ENCODE measurements at places on chromosomes 13 and 19.

DNA sequence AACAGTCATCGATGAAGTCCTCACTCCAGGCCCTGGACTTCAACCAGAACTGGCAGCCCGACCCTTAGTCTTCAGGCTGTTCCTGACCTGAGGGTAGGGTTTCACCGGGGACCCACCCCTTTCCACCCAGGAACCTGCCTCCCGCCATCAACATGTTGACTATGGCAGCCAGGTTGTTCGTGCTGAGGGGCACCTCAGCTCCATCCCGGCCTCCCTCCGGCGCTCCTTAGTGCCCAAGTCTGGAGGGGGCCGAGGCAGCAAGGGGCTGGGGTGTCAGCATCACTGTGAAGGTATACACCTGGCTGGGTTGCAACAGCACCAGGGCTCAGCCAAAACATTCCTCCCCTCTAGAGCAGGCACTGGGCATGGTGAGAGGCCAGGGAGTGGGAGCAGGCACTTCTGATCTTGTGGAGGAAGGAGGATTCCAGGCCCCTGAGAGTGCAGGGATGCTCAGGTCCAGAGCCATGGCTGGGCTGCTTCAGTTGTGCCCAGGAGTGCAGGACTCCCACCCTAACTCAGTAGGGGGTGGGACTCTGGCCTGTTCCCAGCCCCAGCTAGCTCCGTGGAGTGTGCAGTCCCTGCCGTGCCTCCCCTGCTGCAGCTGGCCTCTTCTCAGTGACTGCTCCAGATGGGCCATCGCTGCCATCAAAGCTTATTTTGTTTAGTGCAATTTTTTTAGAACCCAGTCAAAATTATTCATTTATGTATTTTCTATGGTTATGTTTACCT lies 1445.9 kb downstream of the PCDH9 start:
- DNase-seq, result no peak

- DNase-seq, result no peak
These were observed 1186.3 kb downstream of the UQCRFS1 start for GRCh38 chr19:28026636-28027035.

DNA sequence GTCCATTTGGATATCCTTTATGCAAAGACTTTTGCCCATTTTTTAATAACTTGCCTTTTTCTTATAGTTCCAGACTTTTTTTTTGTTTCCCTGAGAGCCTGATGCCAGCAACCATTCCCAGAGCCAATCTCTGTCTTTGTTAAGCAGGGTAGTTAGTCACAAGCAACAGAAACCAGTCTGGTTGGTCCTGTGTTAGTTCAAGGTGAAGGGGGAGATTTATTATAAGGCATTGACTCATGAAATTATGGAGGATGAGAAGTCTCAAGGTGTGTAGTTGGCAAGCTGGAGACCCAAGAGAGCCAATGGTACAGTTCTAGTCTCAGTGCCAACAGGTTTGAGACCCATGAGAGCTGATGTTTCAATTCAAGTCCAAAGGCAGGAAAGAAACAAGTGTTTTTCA lies 33.0 kb downstream of the GPR12 start:
- no peak for DNase-seq

DNA sequence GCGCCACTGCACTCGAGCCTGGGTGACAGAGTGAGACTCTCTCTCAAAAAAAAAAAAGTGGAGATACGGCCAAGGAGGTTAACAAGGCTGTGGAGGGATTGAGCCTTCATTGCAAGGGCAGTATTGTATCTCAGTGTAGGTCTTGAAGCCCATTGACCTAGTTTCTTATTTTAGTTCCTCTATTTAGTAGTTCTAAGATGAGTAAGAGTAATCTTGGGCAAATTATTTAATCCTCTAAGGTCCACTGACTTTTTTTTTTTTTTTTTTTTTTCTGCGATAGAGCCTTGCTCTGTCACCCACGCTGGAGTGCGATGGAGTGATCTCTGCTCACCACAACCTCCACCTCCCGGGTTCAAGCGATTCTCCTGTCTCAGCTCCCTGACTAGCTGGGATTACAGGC lies 14.3 kb upstream of the ILF3 start:
- no peak for DNase-seq

- no peak for DNase-seq
These were observed 463.4 kb downstream of the DIAPH3 start for GRCh38 chr13:59700281-59700680.

- no peak for DNase-seq
These were observed 145.6 kb upstream of the KLHL1 start for GRCh38 chr13:70253834-70254233.

DNA sequence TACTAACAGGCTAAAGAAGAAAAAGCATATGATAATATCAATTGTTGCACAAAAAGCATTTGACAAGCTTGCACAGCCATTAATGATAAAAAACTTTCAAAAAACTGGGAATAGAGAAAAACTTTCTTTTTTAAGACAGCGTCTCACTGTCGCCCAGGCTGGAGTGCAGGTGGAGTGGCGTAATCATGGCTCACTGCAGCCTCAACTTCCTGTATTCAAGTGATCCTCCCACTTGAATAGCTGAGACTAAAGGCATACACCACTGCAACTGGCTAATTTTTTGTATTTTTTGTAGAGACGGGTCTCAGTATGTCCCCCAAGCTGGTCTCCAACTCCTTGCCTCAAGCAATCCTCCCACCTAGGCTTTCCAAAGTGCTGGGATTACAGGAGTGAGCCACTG lies 382.8 kb downstream of the TSHZ3 start:
- DNase-seq, result no peak

DNA sequence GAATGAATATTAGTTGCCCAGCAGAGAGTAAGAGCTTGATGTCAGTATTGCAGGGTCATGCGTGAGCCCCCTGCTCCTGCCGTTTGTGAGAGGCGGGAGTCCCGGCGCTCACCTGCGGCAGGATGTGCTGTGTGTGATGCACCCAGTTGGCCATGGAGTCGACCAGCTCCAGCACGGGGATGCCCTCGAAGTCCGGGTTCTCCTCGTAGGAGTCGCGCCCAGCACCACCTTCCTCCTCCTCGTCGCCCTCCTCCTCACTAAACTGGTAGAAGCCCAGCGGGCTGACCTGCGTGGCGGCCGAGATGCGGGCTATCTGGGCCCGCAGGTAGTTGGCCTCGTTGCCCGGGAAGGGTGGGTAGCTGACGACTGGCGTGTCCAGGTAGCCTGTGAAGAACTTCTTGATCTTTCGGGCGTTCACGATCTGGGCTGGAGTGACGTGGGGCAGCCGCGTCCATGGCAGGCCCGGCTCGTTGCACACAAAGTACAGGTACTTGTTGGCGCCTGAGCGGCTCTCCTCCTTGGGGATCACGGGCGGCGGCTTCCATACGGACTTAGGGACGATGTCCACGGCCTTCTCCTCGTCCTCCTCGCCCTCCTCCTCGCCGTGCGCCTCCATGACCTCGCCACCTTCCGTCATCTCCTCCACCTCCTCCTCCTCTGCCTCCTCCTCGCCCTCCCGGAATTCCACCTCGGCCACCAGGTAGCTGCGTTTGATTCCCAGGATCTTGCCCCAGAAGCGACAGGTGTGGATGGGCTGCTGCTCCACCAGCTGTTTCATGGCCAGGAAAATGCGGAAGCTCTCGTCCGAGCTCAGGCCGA lies 10.8 kb downstream of the RSPH6A start:
- no peak for DNase-seq

GRCh38 chr19:38265213-38265861 lies 964 bp downstream of the SPINT2 start:
- no peak for DNase-seq

DNA sequence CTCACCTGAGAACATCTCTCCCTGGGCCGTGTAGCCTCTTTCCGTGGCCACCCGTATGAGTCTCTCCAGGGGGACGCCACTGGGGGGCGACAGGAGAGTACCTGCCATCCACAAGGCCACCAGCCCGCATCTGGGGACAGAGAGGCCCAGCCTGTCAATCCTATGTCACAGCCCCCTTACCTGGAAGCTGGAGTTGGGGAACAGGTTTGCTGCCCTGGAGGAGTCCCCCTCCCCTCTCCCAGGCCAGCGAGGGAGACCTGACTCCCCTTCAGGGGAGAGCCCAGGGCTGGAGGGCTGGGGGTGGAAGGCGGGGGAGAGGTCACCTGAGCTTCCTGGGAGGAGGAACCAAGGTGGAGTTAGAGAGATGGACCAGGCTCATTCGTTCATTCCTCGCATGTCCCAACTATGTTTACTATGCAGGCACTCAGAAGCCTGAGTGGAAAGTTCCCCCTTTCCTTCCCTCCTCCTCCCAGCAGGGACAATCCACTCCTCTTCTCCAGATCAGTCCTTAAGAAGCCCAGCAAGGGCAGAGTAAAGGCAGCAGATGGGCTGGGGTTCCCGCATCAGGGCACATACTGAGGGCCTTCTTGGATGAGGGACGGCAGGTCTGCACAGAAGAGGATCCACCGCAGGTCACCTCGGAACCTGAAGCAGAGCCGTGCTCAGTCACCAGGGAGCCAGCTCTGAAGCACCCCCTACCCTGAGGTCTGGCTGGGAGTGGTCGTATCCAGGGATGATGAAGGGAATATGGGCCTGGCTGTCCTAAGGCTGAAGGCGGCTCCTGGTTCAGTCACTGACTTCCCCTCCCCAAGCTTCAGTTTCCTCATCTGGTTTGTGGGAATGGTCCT lies 5.5 kb downstream of the ACTMAP start:
- DNase-seq, result no peak

DNA sequence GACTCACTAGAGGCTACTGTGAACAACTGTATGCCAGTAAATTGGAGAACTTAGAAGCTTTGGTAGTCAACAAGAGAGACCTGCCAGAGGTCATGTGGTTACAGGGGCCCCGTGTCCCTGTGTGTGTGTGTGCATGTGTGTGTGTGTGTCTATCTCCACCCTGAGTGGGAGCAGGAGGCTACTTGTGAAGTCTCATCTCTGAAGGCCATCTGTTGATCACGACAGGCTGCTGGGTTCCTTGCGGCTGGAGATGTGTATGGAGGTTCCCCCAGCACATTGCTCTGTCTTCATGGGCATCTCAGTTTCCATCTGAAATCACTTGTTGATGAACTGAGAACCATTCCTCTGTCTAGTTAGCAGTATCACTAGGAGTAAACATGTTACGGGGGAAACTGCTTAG lies 58.2 kb upstream of the TEX29 start:
- no peak for DNase-seq

- no peak for DNase-seq
These were observed 3.8 kb downstream of the ELAVL1 start for GRCh38 chr19:8001651-8001994.

GRCh38 chr19:2969104-2969504 lies 8.3 kb upstream of the TLE6 start:
- no peak for DNase-seq

- no peak for DNase-seq
These were observed 35.6 kb upstream of the ZNF599 start for GRCh38 chr19:34808566-34808965.

DNA sequence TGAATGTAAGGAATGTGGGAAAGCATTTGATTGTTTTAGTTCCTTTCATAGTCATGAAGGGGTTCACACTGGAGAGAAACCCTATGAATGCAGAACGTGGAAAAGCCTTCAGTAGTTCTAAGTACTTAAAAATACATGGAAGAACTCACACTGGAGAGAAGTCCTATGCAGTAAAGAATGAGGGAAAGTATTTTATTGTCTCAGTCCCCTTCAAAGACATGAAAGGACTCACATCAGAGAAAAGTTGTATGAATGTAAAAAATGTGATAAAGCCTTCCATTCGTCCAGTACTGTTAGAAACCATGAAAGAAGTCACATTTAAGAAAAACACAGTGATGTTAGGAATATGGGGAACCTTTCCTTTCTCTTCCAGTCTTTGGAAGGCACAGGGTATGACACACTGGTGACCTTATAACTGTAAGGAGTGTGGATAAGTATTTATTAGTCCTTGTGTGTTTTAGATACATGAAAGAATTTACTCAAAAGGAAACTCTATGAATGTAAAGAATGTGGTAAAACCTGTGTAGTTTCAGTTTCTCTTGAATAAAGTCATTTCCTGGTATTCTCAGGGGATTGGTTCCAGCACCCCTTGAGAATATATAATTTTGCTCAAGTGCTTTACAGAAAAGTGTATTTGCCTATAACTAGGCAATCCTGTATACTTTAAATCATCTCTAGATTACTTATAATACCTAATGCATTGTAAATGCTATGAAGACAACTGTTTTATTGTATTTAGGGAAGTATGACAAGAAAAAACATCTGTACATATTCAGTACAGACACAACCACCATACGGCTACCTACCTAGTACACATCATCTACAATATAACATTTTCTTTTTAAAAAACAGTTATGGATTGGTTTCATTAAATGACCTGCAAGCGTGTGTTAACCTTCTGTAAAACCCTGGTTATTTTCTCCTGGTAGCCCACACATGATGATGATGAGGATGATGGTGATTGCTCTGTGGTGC lies 52.8 kb downstream of the ZNF823 start:
- DNase-seq, result no peak

Measured in activated CD8-positive, alpha-beta memory T cell treated with anti-CD3 and anti-CD28 coated beads for 1 hour (primary cell).